ENCODE measurements at places on chromosomes 11 and 22. TPM values are rescaled to one million over a fixed set of nuclear protein-coding genes. Genes with fewer than 3 reads are reported as not detected.

DNA sequence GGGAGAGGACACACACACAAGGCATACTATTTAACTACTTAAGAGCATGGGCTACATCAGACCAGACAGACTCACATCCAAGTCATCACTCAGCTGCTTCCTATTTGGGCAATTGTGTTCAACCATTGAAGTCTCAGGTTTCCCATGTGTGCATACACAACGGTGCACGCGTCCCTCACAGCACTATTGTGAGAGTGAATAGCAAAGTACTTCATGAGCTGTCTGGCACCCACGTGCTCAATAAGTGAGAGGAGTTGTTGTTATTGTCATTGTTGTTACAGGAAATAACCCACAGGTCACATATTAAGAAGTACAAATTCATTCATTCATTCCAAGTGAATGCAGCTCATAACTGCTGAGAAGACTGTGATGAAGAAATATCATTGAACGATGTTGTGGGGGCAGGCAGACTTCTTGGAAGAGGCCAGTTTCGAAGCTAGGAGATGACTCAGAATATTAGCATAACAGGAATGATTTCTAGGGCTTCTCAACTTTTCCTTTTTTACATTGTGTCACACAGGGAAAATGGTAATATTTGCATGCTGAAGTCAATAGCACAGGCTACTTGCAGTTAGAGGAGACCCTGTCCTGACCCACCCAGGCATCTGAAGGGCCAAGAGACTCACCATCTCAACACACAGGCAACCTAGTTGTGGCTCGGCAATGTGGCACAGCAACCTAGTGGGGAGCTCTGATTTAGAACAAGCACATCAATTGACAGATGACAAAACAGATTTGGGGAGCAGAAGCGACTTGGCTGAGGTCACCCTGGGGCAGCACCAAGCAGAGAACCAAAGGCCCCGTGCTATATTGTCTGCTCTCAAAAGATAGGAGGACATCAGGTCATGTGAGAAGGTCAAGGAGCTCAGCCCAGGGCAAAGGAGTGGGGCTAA is 606.0 kb downstream of the BUD13 start:
- DNase-seq: no peak

DNA sequence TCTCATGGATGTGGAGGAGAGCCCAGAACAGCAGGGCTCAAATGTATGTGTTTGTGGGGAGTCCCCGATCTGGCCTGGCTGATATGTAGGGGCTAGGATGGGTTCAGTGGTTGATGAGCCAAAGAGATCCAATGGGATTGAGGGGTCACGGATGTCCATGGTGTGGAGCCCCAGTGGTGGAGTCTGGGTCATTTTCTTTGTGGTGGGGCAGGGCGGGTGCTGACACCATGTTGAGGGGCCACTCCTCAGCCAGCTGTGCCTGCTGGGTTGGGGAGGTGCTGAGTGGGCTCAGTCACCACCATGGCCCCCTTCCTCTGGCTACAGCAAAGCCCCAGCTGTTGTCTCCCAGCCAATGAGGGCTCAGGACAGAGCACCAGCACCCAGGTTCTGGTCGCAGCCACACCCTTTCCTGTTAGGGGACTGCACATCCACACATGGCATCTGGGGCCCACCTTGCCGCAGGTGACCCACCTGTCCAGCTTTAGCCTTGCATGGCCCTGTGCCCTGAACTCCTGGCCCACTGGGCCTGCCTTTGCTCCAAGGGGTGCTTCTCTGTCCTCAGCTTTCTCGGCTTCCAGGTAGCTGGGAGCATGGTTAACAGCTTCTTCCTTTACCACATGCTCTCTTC is 3.2 kb upstream of the GNAZ start:
- DNase-seq: no peak

The ACRV1 gene
- 0.08 TPM for polyA plus RNA-seq

The OR56A1 gene
- not detected for polyA plus RNA-seq

DNA sequence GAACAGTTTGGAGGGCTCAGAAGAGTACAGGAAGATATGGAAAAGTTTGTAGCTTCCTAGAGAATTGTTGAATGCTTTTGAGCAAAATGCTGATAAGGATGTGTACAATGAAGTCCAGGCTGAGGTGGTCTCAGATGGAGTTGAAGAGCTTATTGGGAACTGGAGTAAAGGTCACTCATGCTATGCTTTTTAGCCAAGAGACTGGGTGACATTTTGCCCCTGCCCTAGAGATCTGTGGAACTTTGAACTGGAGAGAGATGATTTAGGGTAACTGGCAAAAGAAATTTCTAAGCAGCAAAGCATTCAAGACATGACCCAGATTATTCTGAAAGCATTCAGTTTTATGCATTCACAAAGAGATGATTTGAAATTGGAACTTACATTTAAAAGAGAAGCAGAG is 27.9 kb upstream of the CABP2 start:
- DNase-seq: no peak

DNA sequence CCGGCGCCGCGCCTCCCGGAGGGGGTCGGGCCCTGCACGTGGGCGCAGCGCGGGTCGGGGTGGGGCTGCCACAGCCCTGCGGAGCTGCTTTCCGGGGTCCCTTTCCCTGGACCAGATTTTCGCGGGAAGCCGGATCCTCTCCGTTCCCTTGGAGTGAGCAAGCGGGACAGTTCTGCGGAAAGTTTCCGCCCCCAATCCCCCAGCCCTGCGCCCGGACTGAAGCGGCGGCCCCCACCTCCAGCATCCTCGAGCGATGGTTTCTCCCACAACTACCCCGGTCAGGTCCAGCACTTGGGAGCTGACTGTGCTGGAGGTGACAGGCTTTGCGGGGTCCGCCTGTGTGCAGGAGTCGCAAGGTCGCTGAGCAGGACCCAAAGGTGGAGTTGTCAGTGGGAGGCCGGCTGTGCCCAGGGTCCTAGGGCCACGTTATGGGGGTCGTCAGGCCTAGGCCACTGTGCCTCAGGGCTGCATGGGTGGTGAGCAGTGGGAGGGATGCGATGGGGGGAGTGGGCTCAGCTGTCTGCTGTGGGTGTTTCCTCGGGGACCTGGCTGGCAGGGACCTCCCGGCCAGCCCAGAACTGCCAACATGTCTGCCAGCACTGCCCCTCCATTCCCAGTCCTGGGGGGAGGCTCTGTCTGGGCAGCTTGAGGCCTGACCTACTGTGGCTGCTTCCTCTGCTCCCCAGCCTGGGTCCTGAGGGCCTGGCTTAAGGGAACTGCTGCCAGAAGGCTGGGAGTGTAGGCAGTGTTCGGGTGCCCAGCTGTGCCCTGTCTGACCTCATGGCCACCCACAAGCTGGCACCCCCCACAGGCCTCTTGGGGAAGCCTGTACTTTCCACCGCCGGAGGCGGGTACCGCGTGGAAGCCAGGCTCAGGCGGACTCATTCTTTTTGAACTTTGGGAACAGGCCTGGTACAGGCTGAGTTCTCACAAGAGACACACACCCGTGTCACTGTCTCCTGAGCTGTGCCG is 726 bp downstream of the ST3GAL4 start:
- no peak for DNase-seq

DNA sequence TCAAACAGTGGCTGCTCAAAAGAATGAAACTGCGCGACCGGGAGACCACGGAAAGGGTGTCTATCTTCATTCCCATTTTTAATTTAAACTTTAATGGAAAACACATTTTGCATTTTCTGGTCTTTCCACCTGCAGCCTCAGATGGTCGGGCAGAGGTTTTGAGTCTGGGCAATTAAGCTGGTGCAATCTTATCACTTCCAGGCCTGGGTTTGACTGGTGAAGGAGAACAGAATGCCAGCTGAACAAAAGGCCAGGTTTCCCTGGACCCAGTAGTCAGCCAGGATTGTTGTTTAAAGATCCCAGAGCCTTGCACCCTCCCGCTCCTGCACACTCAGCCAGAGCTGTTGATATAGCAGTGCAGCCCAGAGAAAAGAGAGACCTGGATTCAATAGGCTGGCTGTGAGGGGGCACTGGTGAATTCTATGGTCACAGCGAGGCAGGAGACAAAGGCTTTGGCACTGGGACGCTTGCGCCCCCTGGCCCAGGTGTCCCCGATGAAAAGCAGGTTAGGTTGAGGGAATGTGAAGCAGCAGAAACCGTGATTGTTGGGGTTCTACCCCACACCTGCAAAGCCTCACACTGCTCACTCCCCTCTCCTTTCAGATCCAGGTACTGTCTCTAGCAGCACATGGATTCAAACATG is 83.6 kb downstream of the FLI1 start:
- DNase-seq: no peak

- no peak for DNase-seq
Observed at GRCh38 chr11:115224551-115224950, 279.7 kb downstream of the CADM1 start.
